NCI-H2227 treated with DMSO at 0.1 percent for 48 hours (cell line): ENCODE measurements at places on chromosomes 3 and 15.

DNA sequence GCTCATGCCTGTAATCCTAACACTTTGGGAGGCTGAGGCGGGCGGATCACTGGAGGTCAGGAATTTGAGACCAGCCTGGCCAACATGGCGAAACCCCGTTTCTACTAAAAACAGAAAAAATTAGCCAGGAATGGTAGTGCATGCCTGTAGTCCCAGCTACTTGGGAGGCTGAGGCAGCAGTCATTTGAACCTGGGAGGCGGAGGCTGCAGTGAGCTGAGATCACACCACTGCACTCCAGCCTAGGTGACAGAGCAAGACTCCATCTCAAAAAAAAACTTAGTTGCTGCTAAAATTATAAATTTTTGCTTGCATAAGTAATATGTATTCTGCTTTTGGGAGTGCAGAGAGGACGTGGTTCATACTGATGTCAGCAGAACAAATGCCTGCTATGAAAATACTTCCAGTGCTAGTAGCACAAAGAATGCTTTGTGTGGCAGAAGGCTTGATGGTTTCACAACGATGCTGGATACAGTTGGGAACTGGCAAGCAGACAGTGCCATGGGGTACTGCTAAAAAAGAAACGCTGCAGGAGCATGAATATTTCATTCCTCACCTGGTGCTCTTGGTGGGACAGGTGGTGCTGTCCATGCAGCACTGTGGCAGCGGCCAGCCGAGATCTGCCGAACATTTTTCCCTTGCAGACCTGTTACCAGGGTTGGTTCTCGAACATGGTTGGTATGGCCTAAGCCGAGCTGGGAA lies 31.1 kb downstream of the FBXL22 start:
- DNase-seq: no peak

- DNase-seq: peak; percentile 11
These were observed at the start of gene SH3GL3 for GRCh38 chr15:83446904-83447709. SH3GL3 (plus strand) TSS chr15:83447341; CDS start chr15:83447534, 193 bp downstream.

DNA sequence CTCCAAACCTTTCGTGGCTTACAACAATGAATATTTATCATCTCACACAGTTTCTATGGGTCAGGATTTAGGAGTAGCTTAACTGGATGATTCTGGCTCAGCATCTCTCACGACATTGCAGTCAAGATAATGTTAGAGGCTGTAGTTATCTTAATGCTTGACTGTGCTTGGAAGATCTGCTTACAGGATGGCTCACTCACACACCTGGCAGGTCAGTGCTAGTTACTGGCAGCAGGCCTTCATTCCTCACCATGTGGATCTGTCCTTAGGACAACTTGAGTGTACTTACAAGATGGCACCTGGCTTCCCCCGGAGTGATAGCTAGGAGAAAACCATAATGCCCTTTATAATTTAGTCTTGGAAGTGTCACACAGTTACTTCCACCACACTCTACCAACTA lies 32.8 kb upstream of the OXTR start:
- DNase-seq: no peak

GRCh38 chr15:76139368-76140073 lies 79.7 kb downstream of the TMEM266 start:
- peak; percentile 42 for DNase-seq

GRCh38 chr3:124316034-124316287 lies 324.0 kb upstream of the ROPN1 start:
- DNase-seq: no peak

GRCh38 chr15:52097180-52097579 lies 15.4 kb downstream of the BCL2L10 start:
- DNase-seq: no peak

DNA sequence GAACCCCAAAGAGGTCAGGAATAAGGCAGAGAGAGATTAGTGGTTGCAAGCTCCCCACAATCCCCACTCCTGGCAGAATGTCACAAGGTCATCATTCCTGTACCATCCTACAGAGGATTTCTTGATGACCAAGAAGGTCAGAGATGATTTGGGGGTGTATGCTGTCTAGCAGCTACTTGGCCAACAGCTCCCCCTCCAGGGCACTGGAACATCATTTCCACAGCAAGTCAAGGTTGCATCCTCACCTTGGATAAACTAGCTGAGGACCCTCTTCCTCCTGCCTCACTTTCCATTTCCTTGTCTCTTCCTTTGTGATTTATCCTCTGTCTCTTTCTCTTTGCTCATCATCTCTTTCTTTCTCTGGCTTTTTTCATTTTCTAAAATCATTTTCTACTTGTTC lies 106.3 kb downstream of the PROS1 start:
- no peak for DNase-seq

DNA sequence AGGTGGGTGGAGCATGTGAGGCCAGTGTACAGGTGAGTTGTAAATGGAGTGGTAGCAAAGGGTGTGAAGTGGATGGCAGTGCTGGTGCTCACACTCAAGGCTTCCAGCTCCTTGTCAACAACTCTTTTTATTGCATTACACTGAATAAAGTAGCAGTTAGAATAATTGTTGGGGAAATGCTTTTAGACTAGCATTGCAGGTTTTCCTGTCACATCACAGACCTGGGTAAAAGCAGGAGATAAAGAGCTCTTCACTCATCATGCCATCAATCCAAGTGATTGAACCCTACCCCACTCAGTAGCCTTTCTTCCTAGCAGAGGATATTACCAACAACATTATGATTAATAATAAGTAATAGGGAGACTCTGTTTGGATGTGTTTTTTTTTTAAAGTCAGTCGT lies 81.6 kb downstream of the CDIN1 start:
- DNase-seq: no peak

GRCh38 chr3:58307639-58308215 lies 1.4 kb downstream of the HTD2 start:
- no peak for DNase-seq

DNA sequence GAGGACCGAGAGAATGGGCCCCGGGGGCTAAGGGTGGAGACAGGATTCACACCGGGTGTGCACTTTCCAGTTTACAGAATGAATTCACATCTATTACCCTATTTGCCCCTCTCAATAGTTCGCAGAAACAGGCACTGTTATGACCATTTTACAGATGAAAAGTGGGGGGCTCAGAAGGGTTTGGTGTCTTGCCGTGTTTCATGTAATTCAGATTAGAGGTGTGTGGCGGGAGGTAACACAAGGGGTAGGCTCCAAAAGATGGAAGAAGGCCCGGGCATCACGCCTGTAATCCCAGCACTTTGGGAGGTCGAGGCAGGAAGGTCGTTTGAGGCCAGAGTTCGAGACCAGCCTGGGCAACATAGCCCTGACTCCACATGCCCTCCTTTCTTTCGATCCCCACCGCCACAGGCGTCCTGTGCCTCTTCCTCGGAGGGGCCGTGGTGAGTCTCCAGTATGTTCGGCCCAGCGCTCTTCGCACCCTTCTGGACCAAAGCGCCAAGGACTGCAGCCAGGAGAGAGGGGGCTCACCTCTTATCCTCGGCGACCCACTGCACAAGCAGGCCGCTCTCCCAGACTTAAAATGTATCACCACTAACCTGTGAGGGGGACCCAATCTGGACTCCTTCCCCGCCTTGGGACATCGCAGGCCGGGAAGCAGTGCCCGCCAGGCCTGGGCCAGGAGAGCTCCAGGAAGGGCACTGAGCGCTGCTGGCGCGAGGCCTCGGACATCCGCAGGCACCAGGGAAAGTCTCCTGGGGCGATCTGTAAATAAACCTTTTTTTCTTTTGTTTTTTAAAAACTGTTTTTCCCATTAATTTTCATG lies 3.4 kb downstream of the DUOXA2 start:
- no peak for DNase-seq

DNA sequence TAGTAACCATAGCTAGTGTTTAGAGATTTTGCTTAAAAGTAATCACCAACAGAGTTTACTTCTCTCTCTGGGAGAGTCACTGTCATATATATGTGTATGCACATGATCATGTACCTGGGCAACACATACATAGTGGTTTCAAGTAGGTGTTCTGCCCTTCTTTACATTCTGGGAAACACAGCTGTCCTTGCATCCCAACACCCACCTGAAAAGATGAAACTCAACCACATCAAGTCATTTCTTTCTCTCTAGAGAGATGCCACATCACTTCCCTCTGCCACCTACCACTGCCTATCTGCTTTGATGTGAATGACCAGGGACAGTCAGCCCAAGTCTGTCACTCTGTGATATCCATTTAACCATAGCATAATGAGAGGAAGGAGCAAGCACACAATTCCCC lies 155.8 kb upstream of the GADL1 start:
- no peak for DNase-seq

GRCh38 chr3:86702381-86702958 lies 288.5 kb downstream of the VGLL3 start:
- no peak for DNase-seq

- no peak for DNase-seq
These were observed 843.6 kb upstream of the ALCAM start for GRCh38 chr3:104523136-104523535.

DNA sequence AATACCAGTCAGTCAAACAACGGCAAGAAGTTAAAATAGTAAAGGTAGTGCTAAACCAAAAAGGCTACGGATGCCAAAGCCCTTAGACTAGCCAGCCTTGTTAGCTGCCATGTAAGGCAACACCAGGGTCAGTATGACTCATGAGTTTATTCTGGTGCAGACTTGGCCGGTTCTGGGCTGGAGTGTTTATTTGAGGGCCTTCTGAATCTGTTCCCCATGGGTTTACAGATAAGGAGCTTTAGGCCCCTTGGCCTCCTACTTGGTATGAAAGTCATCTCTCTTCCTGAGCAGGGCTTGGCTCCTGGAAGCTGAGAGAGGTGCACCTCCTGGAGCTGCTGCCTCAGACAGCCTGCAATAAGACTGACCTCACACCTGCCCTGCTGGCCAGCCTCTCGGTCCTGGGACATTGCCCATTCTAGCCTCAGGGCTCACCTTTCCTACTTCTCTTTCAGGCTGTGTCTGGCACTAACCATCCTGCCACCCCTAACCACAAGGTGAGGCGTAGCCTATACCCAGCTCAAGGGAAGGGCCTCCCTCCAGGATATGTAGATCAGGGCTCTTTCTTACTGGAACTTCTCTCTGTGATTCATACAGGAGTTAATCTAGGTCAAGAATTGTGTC lies 10.4 kb upstream of the RTP1 start:
- no peak for DNase-seq

- no peak for DNase-seq
These were observed 13.1 kb downstream of the GABRR3 start for GRCh38 chr3:98021830-98022560.

GRCh38 chr3:98584547-98584946 lies 8.9 kb downstream of the CPOX start:
- DNase-seq: no peak

GRCh38 chr3:73485877-73486330 lies 138.8 kb downstream of the PDZRN3 start:
- DNase-seq: no peak

DNA sequence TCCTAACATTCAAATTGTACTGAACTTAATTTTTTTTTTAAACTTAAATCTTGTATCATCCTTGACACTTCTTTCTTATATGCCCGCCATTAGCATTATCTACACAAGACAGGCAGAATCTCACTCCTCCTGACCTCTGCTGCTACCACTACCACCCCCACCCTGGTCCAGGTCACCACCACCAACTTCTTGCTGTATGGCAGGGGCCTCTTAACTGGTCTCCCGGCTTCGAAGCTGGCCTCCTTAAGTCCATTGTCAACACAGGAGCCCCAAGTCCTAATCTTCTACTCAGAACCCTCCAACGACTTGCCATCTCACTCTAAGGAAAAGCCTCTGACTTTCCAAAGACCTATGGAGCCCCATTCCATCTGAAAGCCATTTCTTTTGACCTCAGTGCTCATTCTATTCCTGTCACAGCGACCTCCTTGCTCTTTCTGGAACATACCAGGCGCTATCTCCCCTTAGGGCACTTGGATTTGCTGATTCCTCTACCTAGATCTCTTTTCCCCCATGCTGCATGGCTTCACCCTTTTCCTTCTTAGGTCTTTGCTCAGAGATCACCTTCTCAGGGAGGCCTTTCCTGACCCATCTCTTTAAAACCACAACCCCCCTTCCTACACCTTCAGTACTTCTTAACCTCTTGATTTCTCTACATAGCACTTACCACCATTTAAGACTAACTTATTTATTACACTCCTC lies 2.6 kb downstream of the PRC1 start:
- no peak for DNase-seq

DNA sequence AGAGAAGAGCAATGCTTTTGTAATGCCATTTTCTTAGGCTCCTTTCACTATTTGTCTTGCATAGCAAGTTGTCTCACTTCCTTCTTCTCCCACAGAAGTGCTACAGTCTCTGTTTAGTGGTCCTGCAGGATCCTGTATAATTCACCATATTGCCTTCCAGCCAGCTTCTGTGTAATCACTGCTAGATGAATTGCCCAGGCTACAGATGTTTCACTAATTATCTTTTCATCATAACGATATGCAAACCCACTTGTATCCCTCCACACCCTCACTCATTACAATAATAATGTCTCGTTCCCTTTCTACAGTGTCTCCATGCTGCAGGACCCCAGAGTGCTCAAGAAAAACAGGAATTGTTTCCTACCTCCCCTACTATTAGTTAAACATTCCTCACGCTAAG lies 402.9 kb downstream of the TBL1XR1 start:
- no peak for DNase-seq
